ENCODE measurements at places on chromosomes 13 and 19.

- no peak for DNase-seq
Measured at GRCh38 chr19:29622166-29623070, 16.3 kb downstream of the POP4 start.

DNA sequence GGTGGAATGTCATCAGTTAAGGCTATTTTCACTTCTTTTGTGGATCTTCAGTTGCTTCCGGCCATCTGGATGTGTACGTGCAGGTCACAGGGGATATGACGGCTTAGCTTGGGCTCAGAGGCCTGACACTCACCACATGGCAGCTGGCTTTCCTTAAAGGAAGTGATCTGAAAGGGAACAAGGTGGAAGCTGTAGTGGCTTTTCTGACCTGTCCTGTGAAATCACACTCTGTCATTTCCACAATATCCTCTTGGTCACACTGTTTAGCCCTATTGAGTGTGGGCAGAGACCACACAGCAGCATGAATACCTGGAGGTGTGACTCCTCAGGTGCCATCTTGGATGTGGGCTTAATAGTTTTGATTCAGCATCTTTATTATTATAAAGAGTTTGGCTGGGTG lies 4.5 kb upstream of the BAX start:
- DNase-seq = no peak

DNA sequence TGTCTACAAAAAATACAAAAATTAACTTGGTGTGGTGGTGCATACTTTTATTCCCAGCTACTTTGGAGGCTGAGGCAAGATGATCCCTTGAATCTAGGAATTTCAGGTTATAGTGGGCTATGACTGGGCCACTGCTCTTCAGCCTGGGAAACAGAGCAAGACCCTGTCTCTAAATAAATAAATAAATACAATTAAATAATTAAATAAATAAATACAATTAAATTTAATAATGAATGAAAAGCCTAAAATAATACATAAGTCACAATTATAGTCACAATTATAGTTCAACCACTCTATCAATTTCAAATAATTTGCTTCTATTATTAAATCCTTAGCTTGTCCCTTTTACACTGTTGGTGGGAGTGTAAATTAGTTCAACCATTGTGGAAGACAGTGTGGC lies 146.4 kb upstream of the RFC3 start:
- DNase-seq = no peak

- no peak for DNase-seq
Measured at GRCh38 chr13:59946944-59947343, 216.8 kb downstream of the DIAPH3 start.

- DNase-seq = no peak
Measured at GRCh38 chr19:38557205-38557799, 60.5 kb downstream of the MAP4K1 start.

GRCh38 chr13:67223024-67223423 lies 7.1 kb downstream of the PCDH9 start:
- DNase-seq = no peak

- no peak for DNase-seq
Measured at GRCh38 chr13:101307181-101307701, 109.1 kb downstream of the NALCN start.

DNA sequence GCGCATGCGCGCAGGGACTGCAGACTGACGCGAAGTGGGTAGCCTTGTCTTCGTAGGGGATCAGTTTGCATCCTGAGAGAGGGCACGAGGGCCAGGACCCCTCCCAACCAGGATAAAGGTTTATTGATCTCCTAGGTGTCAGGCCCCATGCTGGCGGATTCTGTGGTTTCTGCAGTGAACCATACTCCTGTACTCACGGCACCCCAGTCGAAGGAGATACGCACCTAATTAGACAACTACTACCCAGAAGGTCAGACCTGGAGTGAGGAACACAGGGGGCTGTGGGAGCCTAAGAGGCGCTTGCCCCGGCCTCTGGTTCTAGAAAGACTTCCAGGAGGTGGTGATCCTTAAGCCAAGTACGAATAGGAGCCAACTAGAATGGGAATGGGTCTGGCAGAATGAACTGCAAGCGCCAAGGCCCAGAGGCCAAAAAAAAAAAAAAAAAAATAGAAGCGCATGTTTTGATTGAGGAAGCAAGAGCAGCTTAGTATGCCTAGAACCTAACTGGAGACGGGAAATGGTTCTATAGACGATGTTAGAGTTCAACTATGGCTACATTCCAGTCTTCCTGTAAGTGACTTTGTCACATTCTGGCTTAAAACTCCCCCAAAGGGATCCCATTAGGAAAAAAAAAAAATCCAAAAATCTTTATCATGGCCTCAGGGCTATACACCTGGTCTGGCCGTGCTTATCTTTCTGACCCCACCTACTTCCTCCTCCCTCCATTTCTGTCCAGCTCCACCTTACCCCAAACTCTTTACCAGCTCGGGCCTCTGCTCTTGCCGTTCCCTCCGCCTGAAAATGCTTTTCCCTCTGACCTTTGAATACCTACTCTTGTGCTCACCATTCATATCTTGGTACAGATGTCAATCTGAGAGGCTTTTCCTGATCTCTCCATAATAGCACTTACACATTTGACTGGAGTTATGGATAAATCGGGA lies 902 bp upstream of the ZNF428 start:
- DNase-seq = no peak

GRCh38 chr13:50208826-50209335 lies 193.6 kb downstream of the KCNRG start:
- DNase-seq = no peak

DNA sequence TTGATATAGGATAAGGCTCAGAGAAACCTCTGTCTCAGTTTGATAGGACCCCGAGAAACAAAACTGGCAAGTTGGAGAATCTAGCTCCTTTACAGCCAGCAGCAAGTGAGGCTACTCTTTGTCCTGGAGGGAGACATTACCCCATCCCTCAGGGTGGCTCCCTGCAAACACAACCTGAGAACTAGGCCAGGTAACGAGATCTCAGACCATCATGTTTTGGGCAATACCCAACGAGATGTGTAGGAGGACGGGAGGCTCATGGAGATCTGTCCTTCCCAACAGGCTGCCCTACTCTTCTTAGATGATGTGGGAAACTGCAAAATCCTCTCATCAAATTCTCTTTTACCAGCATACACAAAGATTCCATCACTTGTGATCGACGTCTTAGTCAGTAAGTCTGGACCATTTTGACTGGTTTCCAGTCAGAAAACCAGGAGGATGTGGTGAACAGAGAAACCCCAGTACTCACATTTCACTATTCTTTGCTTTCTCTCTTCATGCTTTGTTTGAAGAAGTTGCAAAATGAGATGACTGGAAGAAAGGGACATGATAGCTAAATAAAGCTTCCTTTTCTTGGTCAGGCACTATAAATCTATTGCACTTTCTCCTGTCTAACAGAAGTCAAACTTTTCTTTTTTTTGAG lies 6.0 kb upstream of the CTU1 start:
- DNase-seq = no peak

- DNase-seq = no peak
Measured at GRCh38 chr13:100710176-100710575, 35.6 kb upstream of the TMTC4 start.

- no peak for DNase-seq
Measured at GRCh38 chr19:8640402-8641004, 10.1 kb downstream of the NFILZ start.

DNA sequence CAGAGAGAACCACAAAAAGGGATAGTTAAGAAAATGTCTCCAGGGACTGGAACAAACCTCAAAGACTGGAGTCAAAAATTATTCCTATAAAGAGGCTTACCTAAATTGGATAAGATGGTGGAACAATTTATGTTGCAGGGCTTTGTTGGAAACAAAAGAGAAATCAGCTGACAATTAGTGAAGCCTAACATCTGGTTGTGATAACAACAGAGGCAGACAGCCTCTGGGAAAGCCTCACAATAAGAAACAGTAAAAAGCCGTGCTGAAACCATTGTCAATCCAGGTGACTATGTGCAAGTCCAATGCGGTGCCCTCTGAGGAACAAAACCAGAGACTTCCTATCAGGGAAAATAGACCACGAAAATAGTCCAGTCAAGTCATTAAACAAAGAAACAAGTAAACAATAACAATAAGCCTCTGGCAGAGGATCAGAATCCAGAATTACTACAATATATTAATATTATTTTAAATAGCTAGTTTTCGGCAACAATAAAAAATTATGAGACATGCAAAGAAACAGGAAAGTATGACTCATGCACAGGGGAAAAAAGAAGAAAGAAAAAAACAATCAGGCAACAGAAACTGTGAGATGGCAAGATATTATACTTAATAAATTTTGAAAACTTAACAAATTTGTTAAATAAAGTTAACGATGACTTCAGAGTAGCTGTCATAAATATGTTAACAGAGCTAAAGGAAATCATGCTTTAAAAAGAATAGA lies 99.7 kb upstream of the RXFP2 start:
- DNase-seq = no peak

GRCh38 chr19:46919324-46919723 lies 58.5 kb downstream of the ARHGAP35 start:
- no peak for DNase-seq

GRCh38 chr19:19558636-19559035 lies 20.6 kb downstream of the CILP2 start:
- no peak for DNase-seq

GRCh38 chr13:23500849-23501248 lies 67.3 kb upstream of the SACS start:
- no peak for DNase-seq

DNA sequence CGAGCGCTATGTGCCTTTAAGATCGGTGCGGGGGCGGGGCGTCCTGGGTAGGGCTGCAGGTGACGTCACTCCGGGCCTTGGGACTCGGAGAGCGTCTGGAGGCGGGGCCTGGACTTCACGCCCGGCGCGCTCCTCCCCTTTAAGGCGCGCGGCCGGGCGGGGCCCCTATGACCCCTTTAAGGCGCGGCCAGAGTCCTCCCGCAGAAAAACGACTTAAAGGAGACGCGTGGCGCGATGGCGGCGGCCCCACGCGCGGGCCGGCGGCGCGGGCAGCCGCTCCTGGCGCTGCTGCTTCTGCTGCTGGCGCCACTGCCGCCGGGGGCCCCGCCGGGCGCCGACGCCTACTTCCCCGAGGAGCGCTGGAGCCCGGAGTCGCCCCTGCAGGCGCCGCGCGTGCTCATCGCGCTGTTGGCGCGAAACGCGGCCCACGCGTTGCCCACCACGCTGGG lies at the start of gene COLGALT1:
Gene COLGALT1, plus strand, starts transcription at position 170 of the 449 bp plus-strand sequence. Its CDS starts 65 bp downstream, at position 235.
- peak; percentile 75 for DNase-seq

- DNase-seq = no peak
Measured at GRCh38 chr19:34767951-34768350, 5.1 kb downstream of the ZNF599 start.

DNA sequence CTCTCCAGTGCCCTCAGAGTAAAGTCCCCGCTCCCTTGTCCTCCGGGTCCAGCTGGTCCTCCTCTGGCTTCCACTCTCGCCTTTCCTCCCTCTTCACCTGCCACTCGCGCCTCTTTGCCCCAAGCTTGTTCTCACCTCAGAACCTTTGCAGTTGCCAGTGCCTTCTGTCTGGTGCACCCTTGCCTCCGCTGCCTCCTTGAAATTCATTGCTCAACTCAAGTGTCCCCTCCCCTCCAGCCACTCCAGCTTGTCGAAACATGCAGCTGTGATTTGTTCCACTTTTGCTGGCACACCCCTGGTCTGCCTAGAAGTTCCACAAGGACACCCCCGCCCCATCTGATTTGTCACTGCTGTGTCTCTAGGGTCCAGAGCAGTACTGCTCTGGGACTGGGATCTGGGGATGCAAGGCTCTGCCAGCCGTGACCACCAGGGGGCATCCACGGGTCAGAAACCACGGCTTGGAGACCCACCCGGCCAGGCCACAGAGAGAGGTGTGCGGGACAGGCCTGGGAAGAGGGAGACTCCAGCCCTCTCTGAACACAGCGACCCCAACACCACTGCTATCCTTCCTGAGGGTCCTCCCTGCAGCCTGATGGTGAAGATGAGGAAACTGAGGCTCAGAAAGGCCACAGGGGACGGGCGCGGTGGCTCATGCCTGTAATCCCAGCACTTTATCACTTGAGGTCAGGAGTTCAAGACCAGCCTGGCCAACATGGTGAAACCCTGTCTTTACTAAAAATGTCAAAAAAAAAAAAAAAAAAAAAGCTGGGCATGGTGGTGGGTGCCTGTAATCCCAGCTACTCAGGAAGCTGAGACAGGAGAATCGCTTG lies 49.9 kb downstream of the AP1M1 start:
- no peak for DNase-seq

DNA sequence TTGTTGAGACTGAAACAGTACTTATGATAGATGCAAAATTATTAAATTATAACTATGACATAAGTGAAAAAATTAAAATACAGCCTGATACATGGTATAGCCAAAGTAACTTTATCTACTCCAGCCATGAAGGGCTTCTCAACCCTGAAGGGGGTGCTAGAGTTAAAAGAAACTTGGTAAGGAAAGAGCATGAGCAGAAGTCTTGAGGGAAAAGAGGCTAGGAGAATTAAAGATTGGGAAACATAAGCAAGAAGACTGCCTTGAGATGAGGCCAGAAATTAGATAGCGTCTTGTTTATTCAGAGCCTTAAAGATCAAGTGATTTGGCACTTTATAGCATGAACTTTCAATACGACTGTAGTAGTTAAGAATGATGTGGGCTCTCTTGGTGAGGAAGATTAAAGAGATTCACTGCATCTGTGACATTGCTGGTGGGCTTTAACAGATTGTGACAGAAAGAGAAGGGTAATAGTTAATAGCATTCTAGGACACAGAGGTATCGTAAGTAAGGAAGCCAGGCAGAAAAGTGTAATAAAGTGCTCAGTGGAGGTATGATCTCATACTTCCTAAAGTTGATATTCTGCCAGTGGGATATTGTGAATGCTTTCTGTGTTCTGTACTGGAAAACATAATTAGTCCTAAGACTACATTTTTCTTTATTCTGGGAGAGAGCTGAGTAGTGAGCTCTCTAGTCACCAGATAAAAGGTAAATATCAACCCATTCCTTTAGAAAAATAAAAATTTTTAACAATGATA lies 385.4 kb upstream of the PRR20A start:
- no peak for DNase-seq

GRCh38 chr13:101846701-101847100 lies 394.2 kb downstream of the ITGBL1 start:
- no peak for DNase-seq

DNA sequence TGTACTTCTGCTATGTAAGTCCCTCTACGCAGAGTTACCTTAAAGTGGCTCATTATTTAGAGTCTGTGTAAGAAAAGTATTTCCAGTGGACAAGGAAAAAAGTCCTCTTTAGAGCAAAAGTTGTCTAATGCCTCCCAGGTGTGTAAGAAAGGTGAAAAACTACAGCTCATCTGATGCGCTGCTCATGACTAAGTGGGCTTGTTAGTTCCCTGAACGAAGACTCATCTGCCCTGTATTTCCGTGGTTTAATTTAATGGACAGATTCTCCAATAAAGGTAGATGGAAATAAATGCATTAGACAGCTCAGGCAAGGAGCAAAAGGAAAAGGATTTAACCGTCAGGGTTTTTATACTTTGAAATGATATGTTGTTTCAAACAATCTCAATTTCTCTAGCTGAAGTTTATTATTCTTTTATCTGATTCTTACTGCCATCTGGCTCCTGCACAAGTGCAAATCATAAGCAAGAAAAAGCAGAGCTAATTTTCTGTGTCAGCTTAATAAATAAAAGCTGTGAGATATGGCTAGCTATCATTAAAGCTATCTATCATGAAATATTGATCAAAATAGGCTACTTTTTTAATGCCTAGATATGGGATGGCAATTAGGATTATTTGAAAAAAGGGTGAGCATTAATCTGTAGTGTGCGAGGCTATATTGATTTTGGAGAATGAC lies 73.7 kb upstream of the PCDH9 start:
- DNase-seq = no peak
